ENCODE measurements at places on chromosomes 4 and X.

- no peak for DNase-seq
Observed at GRCh38 chrX:102558607-102559006, 40.7 kb upstream of the ARMCX5 start.

DNA sequence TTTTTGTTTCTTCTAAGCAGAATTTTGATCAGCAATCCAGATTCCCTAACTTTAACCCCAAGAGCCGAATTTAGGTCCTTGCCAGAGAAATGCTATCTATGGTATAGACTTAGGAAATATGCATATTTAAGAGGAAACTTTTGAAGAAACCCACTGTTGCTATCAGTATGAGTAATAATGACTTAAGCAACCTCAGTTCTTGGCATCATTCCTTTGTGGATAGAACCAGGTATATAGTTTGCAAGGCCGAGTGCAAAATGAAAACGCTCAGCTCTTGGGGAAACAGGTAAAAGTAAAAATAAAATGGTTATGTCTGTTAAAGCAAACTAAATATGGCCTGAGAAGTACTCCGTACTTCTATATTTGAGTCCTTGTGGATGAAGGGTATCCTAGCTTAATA, 78.1 kb downstream of the ARSF start:
- no peak for DNase-seq

- no peak for DNase-seq
Observed at GRCh38 chr4:20348411-20348810, 96.7 kb downstream of the SLIT2 start.

- no peak for DNase-seq
Observed at GRCh38 chrX:107482046-107482445, 32.6 kb downstream of the FRMPD3 start.

GRCh38 chr4:40856840-40857362, 107.1 kb downstream of the NSUN7 start:
- DNase-seq: peak; percentile 75

DNA sequence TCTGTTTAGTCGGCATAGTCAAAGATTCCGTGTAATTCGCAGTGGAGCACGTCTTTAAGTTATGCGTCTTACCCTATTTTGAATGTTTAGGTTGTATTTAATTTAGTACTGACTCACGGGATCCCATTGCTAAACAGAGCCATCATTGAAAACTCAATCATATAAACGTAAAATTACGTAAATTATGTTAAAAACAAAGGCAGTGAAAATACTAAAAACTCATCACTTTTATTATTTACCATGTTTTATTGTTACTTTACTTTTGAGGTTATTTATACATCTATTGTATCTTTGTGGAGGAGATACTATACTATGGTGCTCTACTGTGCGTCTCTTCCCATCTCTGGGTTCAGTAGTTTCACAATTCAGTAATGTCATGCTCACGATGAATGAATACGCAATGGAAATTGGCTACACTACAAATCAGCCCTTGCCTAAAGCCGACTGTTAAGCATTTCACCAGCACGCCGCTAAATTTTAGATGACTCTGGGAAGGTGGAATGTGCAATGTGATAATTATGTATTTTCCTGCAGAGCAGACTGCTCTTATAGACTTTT, 944 bp downstream of the FUNDC2 start:
- DNase-seq: peak; percentile 69

DNA sequence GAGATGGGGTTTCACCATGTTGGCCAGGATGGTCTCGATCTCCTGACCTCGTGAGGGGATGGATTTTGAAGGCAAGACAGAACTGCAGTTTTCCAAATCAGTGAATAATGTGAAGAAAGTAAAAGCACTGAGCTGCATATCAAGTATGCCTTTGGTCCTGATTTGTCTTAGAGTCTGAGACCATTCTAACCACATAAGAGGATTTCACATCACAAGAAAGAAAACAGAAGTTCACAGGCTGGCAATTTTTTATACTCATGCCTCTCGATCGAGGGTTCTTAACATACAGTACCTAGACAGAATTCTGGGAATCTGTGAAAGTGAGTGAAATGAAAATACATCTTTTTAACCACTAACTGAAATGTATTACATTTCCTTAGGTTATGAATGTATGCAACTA, 23.3 kb downstream of the CHIC2 start:
- DNase-seq: no peak

DNA sequence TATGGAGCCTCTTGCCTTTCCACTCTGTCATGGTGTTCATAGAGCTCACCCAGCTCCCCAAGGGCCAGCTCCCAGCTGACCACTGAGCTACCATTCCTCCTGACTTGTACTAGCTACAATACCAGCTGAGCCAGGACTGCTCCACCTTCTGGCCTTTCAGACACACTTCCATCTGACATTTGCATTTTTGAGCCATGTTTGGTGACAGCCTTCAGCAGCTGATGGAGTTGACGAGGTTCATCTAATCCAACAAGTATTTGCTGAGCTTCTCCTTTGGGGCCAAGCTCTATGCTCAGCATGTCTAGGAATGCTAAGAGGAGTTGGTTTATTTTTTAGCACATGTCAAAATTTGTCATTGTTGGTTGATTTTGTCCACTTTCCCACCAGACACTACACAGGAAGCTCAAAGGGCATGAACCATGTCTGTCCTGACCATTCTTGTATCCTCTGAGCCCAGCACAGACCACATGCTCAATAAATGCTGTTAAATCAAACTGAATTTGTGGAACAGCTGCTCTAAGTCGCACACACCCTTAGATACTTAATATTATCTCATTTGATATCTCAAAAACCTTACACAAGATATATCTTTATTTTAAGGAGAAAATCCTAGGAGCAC, 142.6 kb upstream of the PPARGC1A start:
- DNase-seq: no peak

GRCh38 chr4:4578981-4579380, 37.1 kb upstream of the STX18 start:
- no peak for DNase-seq

GRCh38 chr4:146646593-146647325, 8.1 kb downstream of the POU4F2 start:
- no peak for DNase-seq

GRCh38 chr4:74675673-74676279, 118.5 kb downstream of the BTC start:
- no peak for DNase-seq

- DNase-seq: no peak
Observed at GRCh38 chrX:31293409-31293808, 221.6 kb upstream of the FTHL17 start.

- no peak for DNase-seq
Observed at GRCh38 chrX:133307637-133308498, 89.7 kb upstream of the TFDP3 start.

- DNase-seq: no peak
Observed at GRCh38 chrX:136182414-136182813, 35.1 kb downstream of the FHL1 start.

DNA sequence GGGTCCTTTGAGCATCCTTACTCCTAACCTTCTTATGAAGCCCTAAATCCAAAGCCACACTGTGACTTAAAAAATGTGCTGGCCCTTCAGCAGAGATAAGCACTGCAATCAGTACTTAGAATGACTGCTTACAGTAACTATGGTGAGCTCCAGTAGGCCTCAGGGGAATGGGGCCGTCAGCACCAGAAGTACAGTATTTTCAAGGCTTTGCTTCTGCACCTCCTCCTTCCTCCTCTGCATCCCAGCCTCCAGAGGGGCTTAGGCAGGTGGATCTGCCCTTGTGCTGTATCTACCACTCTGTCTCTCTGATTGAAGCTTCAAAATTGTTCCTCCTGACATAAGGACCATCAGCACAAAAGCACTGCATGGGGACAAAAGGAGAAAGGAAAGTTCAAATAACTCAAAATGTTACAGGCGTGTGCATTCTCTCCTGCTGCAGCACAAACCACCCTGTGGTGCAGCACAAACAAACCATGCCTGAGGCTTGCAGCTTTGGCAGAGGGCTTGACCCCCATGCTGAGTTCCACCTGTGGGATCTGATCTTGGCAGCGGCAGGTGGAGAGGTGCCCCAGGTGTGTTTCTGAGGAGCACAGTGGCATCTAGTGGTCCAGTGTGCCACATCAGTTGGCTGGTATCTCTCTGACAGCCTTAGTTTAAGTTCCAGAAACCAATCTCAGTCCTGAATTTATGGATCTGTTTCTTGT, 164.7 kb downstream of the SOWAHB start:
- peak; percentile 7 for DNase-seq

- no peak for DNase-seq
Observed at GRCh38 chr4:74968456-74969164, 35.7 kb downstream of the PARM1 start.

- no peak for DNase-seq
Observed at GRCh38 chr4:105014635-105015034, 132.0 kb upstream of the TET2 start.

GRCh38 chr4:168509786-168510185, 12.9 kb downstream of the PALLD start:
- DNase-seq: no peak

DNA sequence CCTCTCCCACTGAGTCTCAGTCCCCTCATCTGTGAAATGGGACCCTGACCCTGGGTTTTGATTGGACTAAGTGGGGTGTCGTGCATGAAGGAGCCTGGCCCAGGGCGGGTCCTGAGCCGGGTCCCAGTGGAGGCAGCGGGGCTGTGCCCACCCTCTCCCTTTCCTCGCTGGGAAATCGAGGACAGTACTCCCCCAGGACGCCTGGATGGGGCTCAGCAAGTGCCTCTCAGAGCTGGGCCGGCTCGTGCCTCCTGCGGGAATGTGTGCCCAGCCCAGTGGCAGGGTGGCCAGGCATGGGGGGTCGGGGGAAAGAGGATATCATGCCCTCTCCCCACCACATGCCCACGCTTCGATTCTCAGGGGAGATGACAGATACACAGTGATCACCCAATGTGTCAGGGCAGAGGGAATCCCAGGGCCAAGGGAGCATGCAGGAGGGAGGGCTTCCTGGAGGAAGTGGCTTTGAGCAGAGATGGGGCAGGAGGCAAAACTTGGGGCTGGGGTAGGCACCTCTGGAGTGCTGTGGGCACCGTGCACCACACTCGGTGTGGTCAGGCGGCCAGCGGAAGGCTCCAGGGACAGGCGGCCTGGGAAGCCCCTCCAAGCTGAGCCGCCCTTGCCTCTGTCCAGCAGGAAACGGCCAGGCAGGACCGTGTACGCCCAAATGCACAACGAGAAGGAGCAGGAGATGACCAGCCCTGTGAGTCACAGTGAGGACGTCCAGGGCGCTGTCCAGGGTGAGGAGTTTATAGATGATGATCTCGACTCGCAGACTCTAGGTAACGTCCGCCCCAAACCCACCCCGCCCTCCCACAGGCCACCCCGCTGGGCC, 203.0 kb downstream of the AFAP1 start:
- no peak for DNase-seq

DNA sequence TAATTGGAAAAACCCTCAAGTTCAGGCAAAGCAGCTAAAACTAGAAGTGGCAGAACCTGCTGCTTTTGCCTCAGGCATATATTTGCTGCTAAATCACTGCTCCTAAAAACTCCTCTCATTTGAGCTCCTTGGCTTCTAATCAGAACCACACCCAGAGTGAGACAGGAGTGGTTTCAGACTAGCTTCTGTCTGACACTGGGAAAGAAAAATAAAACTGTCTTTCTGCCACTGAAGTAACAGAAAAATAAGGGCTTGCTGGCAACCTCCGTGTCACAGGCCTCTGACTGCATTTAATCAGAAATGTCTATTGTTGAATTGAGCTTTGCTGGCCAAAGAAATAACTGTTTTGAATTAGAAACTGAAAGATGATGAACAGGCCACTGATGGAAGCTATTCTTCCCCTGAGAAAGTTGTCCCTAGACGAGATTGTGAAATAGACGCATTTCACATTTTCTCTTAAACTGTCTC, 52.1 kb upstream of the RAP2C start:
- DNase-seq: no peak

GRCh38 chrX:103503853-103504207, 15.5 kb downstream of the RAB40A start:
- DNase-seq: no peak

- no peak for DNase-seq
Observed at GRCh38 chr4:53686521-53686920, 95.2 kb upstream of the LNX1 start.

DNA sequence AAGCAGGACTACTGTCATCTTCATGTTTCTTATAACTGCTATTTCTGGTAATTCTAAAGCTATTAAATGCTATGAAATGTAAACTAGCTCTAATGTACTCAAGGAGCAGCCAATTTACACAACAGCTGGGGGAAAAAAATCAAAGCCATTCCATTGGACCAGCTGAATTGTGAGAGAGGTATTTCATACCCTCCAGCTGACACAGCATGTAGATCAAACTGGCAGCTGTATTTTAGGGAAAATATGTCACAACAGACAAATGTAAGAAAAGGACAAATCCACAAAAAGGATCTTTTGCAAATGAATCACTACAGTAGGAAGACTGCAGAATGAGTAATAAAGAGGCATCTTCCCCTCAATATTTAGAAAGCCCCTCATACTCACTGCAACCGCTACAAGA, 65.2 kb upstream of the FAM47B start:
- no peak for DNase-seq

DNA sequence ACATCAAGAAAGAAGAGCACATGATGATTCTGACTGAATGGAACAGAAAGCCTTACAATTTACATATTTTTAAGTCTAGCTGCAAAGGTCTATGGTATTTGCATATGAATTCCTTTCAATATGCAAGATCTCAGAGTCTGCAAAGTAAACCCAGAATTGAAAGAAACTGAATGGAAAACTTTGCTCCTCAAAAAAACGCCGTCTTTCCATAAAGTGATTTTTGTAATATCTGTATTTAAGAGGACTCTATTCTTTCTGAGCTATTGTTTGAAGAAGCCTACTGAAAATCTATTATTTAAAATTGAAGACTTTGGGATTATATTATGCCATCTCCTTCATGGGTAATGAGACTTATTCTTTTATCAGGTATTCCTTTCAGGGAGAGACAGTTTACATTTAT, 1894.4 kb downstream of the STIM2 start:
- no peak for DNase-seq
